ENCODE measurements at places on chromosomes 2 and 18.

DNA sequence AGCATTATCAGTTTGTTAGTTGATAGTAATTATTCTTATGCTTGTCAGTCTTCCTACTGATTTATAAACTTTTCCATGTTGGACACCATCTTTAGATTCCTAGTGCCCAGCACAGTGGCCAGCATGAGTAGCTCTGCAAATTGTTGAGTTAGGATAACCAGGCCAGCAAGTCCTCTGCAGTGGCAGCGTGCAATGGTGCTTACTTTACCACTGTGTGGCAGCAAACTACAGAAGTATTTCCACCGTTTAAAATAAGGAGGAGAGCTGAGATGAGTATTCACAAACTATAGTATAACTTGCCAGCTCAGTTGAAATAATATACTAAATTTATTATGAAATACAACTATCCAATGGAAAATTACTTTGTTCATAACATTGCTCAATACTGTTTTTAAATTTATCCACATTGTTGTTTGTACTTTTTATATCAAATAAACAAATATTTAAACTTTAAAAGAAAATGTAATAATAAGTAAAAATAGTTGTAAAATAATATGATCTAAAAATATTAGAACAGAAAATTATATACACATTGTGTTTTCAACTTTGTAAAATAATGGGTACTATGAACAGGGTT lies 9.3 kb upstream of the THADA start:
- no peak for DNase-seq

DNA sequence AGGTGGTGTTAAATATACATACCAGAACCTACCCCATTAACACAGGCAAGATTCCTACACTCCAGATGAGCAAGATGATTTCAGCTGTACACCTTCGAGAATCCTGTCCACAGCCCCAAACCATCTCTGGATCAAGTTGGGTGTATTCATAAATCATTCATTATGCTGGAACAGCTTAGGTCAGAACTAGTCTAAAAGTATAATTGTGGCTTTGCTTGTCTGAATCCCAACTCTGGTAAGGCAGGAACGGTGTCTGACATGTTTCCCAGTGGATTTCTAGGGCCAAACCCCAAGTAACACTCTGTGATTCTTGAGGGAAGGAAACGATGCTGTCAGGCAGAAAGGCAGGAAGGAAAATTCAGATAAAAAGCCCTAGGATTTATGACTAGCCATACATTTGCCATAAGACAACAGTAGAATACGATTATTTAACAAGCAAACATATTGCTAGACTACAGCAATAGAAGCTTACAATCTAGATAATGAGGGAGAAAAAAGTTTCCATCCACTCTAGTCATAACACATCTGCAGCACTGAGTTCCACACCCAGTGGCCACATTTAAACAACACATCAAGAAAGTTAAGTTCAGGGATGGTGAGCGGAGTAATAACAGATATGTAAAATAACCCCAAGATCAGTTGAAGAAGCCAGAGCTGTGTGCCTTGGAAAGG lies 444.8 kb downstream of the RND3 start:
- DNase-seq: no peak

DNA sequence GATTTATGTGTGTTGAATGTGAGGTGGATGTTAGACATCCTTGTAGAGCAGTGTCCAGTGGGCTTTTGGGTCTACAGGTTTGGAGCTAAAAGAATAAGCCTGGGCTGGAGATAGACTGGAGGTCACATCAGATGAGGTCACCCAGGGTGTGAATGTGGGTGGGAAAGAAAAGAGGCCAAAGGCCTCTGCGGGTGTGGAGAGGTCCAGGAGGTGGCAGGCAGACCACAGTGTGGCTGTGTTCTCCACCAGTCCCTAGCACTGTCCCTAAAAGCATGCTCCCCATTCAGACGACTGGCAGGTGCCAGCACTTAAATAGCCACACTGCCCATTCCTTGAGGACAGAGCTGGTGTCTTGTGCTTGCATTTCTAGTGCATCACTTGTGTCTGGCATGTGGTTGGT lies 4.1 kb downstream of the ATG4B start:
- DNase-seq: no peak

DNA sequence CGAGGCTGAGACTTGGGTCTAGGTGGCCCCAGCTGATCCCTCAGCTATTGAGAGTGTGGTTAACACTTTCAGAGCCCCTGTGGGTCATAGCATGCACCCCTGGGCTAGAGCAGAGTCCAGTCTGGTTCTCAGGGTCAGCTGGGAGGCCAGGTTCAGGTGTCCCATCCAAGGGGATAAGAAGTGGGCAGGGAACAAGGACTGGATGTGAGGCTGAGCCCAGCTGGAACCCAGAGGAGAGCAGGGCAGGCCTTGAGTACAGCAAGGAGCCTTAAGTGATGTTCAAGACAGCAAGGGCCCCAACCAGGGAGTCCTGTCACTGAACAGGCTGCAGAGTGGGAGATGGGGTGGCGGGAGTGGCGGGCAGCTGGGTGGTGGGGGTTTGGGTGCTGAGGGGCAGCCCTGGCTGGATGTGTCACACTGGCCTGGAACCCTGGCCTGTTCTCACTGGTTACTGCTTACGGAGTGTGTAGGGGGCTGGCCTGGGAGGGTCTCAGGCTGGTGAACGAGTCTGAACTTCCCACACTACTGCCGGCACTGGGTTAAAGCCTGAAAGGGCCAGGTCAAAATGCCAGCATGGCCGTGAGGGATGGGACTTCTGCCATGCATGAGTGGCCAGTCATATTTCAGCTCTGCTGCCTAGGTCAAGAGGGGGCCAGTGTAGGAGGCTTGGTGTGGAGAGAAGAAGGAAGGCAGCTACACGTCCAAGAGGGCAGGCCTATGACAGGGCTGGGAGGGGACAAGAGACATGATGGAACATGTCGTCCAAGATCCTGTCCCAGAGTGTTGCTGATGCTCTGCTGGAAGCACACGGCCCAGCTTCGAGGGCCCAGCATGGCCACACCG lies 13.6 kb downstream of the TMEM185B start:
- no peak for DNase-seq

GRCh38 chr18:33851546-33852078 lies 273.6 kb downstream of the ASXL3 start:
- DNase-seq: no peak

GRCh38 chr2:171281110-171281509 lies 120.4 kb upstream of the TLK1 start:
- no peak for DNase-seq

DNA sequence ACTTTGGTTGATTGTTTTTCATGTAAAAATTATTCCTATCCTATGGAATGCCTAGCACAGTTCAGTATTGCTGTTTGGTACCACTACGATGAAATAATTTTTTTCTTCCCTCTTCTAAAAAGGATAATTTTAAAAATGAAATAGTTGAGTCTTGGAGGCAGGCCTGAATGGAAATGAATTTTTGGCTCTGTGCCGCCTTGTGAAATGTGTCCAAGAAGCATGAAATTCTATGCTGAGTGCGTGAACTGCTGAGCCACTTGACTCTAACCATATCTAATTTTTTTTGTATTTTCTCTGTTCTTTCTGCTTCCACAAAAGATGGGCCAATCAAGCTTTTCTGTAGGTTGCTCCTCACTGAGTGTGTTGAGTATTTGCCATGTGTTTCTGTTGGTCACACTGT lies 95.0 kb downstream of the PRPF40A start:
- no peak for DNase-seq

DNA sequence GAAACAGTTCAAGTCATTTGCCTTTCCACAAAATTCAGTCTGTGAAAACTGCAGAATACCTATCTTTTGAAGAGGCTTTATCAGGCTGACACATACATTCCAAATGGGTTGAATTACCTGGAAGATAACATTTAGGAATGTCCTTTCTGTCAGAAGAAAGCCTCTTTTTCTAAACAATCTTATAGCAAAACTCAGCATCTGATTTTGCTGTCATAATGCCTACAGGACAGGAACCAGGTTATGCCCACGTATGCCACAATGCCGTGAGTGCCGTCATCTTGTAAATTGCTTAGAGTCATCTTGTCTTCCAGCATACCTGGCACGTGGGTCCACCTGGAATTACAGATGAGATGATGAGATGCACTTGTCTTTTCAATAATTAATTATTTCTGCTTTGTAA lies 275.3 kb downstream of the ALPK2 start:
- no peak for DNase-seq

DNA sequence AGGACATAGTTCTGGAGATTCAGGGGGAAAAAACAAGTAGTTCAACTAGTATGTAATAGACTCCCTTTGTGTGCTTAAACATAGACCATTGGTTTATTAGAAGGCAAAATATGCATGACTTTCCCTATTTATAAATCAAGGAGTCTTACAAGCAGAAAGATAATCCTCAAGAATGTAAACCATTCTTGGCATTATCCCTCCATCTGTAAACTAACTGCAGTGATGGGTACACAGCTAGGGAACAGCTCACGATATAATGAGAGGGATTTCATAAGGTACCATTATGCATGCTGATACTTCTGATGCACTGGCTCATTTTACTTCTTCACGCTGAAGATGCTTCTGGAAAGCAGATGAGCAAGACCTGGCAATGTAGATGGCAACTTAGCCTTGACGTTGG lies 878 bp downstream of the FBXO15 start:
- no peak for DNase-seq

DNA sequence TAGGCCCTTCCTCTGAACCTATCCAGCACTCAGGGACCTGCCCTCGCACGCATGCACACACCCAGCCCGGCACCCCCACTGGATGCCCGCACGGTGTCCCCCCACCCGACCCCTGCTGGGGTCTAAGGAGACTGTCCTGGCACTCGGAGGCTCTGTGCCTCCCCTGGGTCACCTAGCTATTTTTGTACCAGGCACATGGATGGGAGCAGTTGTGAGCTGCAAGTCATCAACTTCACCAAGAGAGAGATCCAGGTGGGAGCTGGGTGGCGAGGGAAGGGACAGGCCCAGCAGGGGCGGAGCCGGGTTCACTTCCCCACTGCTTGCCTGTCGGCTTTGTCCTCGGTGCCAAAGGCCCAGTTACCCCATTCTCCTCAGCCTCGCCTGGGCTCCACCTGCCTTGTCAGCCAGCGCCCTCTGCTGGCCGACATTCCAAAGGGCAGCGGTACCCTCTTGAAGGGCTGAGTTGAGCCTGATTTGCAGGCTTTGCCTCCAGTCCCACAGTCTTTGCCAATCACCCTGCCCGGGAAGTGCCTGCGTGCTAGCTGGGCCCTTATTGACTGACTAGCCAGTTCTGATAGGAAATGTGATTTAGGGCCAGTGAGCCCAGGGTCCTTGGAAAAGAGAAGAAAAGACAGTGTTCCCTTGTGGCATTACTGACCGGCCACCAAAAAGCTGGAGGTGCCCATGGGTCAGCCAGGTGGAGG lies 5.8 kb downstream of the NT5DC4 start:
- peak; percentile 95 for DNase-seq

DNA sequence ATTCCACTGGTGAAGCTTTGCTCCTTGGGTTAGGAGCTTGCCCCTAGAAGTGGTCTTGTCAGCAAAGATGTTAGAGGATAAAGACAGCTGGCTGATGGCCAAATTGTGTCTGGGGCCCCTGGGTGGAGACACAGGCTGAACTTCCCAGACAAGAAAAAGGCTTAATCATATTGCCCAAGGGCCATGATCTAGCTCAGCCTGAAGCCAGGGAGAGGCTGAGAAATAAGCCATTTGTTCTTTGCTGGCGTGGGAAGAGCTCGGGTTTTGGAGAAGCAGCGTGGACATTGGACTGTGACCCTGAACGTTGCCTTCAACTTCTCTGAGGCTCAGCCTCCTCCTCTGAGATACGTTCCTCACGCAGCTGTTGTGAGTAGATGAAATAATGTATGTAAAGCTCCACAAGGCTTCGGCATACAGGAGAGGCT lies 153.0 kb downstream of the ZFP36L2 start:
- DNase-seq: peak; percentile 83

DNA sequence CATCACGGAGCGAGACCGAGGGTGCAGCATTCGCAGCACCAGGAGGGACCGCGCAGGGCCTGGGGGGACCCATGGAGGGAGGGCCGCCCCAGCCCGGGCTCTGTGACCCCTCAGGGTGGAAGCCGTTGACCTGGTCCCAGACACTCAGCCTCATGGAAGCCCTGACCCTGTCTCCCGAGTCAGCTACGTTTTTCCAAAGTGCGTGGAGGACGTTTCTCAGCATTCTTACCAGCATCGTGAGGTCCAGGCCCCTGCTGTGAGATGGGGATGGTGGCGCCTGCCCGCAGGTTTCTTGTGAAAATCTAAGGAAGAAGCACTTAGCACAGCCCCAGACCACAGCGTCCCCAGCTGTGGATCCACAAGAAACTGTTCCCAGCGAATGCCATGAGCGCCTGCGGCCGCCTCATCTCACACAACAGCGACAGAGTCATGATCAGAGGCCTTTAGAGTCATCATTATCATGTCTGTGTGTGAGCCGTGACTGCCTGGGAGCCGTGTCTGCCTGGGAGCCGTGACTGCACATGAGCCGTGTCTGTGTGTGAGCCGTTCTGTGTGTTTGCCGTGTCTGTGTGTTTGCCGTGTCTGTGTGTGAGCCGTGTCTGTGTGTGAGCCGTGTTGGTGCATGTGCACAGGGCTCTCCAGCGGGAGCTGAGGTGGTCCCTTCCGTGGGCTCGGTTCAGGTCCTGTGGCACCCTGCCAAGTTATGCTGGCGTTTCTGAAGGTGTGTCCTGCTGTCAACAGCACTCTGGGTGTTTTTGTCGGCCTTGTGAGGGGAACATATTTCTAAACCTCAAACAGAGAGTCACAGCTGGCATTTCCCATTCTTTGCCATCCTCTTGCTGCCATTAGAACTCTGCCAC lies 49.2 kb upstream of the KCNG2 start:
- DNase-seq: no peak

DNA sequence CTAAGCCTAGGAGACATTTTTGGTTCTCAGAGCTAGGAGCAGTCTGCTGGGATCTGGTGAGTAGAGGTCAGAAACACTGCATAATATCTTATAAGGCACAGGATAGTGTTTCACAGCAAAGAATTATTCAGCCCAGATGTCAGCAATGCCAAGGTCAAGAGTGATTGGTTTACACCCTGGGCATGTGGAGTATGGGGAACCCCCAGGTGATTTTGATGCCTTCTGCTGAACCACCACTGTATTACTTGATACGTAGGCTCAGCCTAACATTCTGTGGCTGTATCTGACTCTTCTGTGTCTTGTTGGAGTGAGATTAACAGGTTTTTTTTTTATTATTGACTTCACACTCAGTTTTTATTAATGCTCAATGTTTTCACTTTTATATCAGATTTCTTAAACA lies 6.0 kb downstream of the DDX18 start:
- DNase-seq: no peak

GRCh38 chr18:3256693-3257626 lies 5.0 kb upstream of the MYL12B start:
- no peak for DNase-seq

- no peak for DNase-seq
Observed at GRCh38 chr2:179243046-179243445, 21.6 kb downstream of the SESTD1 start.

DNA sequence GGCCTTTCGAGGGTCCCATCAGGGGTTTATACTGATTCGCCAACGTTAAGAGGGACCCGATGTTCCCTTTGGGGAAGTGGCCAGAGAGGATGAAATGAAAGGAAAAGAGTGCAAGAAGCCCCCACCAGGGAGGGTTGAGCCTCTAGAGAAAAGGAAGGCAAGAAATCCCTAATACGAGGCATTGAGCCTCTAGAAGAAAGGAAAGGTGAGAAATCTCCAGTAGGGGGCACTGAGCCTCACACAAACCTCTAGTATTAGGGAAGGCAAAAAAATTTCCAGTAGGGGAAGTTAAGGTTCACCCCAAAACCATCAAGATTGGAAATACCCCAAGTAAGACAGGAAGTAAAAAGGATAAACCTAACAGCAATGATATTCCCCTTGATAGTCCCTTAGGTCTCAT lies 9.8 kb upstream of the SAP130 start:
- no peak for DNase-seq

Data from right atrium auricular region (tissue), 2 donors.